ENCODE measurements at places on chromosomes 3 and 15.

- no peak for DNase-seq
Measured at GRCh38 chr3:3666664-3667063, 132.6 kb upstream of the LRRN1 start.

- no peak for DNase-seq
Measured at GRCh38 chr3:89104499-89104898, 2.9 kb upstream of the EPHA3 start.

GRCh38 chr3:20811631-20812030 lies 625.6 kb upstream of the SGO1 start:
- no peak for DNase-seq

DNA sequence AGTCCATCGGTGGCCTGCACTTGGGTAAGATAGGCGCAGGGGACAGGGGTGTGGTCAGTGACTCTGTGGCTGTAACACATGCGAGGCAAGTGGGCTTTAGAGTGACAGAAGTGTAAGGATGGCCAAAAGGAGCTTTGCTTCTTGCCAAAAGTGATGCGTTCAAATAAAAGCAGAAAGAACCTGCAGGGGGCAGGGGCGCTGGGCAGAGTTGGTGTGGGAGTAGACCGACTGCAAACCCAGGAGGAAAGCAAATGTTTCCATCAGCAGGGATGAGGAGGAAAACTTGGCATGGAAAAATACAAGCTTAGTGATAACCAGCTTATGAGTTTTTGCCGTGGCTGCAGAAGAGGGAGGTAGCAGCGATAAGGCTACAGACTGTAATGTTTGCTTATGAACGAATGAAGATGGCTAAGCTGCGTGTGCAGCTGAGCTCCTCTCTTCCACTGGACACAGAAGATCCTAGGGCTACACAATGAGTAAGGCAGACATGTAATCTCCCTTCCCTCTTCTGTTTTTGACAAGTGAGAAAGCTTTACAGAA lies 149.4 kb downstream of the WNT5A start:
- no peak for DNase-seq

- DNase-seq = no peak
Measured at GRCh38 chr3:140303875-140304274, 368.9 kb downstream of the CLSTN2 start.

DNA sequence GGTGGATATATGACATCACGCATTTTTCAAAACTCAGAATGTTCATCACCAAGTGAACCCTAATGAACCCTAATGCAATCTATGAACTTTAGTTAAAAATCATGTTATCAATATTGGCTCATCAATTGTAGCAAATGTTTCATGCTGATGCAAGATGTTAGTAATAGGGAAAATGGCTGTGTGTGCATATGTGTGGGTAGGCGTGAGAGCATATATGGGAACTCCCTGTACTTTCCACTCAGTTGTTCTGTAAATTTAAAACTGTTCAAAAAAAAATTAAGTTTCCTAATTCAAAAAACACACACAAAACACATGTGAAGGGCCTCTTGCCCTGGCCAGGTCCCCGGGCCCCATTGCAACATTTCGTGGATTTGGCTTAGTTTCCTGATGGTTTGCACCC lies 89.7 kb upstream of the PROK2 start:
- DNase-seq = peak; percentile 98

GRCh38 chr3:170081079-170081741 lies 43.4 kb downstream of the GPR160 start:
- DNase-seq = no peak

DNA sequence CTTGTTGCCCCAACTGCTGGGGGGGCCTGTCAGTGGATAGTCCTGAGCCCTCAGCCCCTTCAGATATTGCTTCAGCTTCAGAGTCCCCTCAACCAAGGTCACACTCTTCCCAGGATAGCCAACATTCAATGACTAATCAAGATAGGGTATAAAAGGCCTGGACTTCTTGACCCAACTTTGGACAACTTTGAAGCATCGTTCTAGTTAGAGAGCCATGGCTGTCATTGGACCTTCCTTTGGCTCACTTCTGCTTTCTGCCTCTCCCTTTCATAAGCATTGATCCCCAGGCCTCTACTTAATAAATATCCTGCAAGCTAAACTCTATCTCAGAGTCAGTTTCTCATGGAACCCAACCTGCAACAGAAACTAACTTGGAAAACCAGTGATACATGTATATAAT lies 31.3 kb upstream of the DCLK3 start:
- no peak for DNase-seq

GRCh38 chr15:72306211-72306785 lies 13.7 kb downstream of the CELF6 start:
- peak; percentile 39 for DNase-seq

DNA sequence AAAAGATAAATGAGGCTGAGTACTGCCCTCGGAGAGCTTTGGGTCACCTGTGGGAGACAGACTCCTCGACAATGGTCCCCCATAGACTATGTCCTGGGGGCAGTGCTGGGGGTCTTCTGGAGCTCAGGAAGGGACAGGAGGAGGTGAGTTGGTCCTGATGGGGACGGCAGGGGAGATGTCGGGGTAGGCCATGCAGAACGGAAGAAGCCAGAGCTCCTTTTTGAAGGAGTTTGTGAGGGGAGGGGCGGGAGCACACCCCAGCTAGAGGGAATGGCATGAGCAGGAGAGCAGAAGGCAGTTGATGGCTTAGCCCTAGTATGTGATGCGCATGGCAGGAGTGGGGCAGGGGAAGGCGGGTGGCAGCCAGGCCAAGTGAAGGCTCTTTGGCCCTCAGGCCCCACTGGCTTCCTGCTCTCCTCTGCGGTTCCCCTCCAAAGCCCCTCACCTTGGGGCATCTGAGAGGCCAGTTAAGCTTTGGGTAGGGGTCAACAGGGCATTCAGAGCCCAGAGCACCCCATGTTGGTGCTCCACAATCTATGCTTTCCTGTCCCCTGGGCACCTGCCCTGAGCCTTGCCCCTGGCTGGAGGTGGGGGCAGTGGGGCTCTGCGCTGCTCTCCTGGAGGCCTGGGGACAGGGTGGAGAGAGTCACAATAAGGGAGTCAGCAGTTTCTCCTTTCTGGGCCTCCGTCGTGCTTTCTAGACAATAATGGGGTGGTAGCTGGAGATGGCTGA lies 179.3 kb downstream of the SMAD6 start:
- no peak for DNase-seq

GRCh38 chr3:161265916-161266571 lies 44.9 kb downstream of the NMD3 start:
- no peak for DNase-seq

DNA sequence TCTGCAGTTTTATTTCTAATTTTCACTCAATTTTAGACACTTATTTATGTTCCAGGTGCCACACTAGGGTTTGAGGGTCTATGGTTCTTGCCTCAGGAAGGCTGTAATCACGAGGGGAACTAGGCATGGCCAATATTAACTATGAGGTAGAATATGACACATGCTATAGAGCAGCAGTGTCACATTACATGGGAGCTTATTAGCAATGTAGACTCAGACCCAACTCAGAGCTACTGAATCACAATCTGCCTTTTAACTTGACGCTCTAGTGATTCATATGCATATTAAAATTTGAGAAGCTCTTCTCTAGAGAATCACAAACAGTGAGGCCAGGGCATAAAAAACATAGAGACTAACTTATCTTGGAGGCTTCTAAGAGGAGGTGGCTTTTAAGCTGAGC lies 32.8 kb upstream of the MRPL3 start:
- DNase-seq = no peak

GRCh38 chr3:147740928-147741327 lies 331.8 kb downstream of the ZIC1 start:
- no peak for DNase-seq

- DNase-seq = no peak
Measured at GRCh38 chr3:159978353-159978752, 10.3 kb upstream of the IL12A start.

GRCh38 chr3:31710123-31710803 lies 177.5 kb downstream of the STT3B start:
- DNase-seq = peak; percentile 62

GRCh38 chr15:62482785-62483429 lies 317.8 kb upstream of the C2CD4B start:
- DNase-seq = peak; percentile 78

DNA sequence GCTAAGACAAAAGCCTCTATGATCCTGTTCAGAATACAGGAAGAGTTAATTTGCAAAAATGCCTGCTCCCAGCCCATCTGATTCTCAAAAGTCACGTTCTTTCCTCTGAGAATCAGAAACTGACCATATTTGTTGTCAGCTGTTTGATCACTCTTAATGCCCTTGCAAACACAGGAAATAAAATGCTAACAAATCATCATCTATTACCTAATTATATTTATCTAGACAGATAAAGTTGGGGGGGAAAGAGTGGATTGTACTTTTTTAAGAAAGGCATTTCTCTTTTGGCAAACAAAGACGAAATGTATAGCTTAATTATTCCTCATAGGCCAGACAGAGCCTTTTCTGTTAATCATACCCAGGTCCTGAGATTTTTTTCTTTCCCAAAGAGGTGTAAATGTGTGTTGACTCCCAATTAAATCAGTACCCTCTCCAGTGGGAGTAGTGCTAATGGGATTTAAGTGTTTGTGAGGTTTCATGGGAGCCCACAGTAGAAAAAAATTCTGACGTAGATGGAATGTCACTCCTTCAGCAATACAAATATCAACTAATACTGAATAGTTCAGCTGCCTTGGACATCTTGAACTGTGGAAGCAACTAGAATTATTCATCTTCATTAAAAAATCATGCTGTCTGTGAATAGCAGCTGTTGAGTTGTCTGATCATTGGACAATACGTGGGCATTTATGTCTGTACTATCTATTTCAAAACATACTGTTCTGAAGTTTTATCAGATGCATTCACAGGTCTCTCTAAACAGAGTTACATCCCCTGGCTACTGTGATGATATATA lies 22.5 kb upstream of the BNIP2 start:
- DNase-seq = no peak

- DNase-seq = no peak
Measured at GRCh38 chr15:77945566-77945965, 131.9 kb downstream of the TBC1D2B start.

- no peak for DNase-seq
Measured at GRCh38 chr3:136642711-136643110, 109.5 kb downstream of the STAG1 start.

DNA sequence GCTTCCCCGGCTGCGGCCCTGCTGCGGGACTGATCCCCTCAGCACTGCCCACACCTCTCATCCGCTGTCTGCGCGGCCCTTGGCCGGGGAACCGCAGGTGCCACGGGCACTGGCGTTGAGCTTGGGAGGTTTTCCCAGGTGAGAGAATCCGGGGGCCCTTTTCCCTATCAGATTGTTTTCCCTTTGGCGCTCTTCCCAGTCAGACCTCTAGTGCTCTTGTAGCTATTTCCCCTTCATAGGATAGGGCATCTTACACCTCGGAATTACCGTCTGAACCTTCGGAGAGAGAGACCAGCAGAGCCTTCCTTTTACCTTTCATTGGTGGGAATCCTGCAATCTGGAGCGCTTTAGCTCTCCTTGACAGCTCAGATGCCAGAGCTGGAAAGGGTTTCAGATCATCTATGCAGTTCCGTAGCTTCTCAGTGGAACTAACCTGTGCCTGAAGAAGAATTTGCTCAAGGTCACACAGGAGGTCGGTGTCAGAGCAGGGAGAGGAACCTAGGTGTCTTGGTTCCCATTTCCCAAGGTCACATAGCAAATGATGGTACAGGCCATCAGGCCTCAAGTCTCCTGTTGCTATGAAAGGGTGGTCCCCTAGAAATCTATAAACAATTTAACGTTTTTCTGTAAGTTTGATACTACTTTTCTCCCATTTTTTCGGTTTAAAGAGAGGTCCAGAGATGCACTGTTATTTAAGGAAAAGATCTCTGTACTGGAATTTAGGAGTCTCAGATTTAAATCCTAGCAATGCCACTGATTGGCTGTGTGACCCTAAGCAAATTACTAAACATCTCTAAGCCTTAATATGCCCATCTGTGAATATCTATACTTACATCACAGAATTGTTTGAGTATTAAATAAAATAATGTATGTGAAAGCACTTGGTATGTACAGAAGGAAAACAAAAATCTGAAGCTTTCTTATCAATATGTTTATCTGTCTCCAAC lies 916 bp downstream of the IDH3A start:
- no peak for DNase-seq

- DNase-seq = no peak
Measured at GRCh38 chr15:46461416-46461815, 826.6 kb downstream of the SQOR start.

- no peak for DNase-seq
Measured at GRCh38 chr3:169339386-169339785, 324.1 kb downstream of the MECOM start.

GRCh38 chr3:139970526-139970925 lies 35.5 kb downstream of the CLSTN2 start:
- DNase-seq = no peak

GRCh38 chr3:31567036-31567435 lies 34.3 kb downstream of the STT3B start:
- no peak for DNase-seq

DNA sequence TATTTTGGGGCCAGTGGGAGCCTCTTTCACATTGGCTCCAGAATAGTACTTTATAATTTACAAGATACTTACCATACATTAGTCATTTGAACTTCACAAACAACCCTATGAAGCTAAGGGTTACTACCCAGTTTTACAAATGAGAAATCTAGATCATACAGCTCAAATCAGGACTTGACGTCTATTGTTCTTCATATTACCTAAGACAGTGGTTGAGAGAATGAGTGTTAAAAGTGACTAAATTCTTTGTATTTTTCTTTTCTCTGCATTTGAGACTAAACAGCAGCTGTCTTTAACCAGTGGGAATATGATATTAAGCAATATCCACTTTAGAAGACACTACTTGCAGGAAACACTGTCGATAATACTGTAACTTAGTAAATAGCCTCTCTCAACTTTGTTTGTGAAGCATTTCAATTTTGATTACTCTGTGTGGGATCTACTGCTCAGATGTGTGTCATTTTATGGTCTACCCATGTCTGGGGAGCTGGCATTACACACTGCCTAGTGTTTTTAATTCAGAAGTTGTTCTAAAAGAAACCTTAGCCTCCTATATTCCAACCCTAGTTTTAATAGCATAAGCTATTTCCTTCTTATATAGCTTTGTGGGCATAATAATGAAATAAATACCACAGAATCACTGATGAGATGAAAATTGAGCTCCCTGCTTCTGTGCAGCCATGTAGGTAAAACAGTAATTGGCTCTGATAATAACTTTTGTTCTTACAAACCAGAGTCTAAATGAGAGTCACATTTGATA lies 45.9 kb downstream of the IQCH start:
- DNase-seq = no peak

DNA sequence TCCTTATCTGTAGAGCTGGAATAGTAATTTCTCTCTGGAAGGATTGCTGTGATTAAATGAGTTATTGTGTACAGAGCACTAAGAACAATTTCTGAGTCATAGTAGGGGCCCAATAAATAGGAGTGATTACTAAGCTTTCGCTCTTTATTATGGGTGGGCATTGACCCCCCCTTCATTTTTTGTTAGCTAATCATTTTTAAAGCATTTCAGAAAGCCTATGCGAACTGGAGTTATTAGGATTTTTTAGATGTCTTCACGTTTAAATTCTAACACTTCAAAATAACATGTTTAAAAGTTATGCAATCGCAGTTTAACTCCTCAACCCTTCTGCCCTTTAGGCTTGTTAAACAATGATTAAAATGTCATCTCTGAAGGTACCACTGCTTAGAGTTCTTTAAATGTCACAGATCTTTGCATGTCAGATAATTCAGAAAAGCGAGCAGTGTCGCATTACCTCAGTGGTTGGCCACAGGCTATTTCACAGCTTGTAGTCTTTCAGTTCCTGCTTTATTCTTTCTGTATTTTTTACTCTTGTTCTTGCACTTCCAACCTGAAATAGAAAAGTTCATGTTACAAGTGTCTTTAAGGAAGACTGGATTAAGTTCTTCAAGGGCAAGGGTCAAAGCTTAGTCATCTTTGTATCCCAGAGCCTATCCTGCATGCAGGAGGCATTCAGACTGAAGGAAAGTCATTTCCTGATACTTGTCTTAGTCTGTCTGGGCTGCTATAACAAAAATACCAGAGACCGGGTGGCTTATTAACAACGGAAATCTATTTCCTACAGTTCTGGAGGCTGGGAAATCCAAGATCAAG lies 102.9 kb downstream of the FNDC3B start:
- peak; percentile 42 for DNase-seq

Data from inflammatory macrophage treated with lipopolysaccharide for 1 hour (primary cell).